CD4-positive, alpha-beta memory T cell (primary cell): ENCODE measurements at places on chromosomes 5 and 9. TPM values are rescaled to one million over a fixed set of nuclear protein-coding genes. Genes with fewer than 3 reads are reported as not detected.

HAVCR1 gene
- polyA plus RNA-seq: 0.91 TPM

ARHGAP26 gene
- 11.9 TPM for polyA plus RNA-seq

COL23A1 gene
- not detected for polyA plus RNA-seq

TIMD4 gene
- polyA plus RNA-seq: 0.54 TPM

AHRR gene
- 0.32 TPM for polyA plus RNA-seq

MACIR gene
- polyA plus RNA-seq: 2.1 TPM

MEIKIN gene
- polyA plus RNA-seq: not detected

AQP3 gene
- polyA plus RNA-seq: 484 TPM

MYORG gene
- 0.09 TPM for polyA plus RNA-seq

KIF27 gene
- polyA plus RNA-seq: 1.5 TPM

CTSV gene
- not detected for polyA plus RNA-seq

SLC6A18 gene
- not detected for polyA plus RNA-seq

SH3RF2 gene
- polyA plus RNA-seq: not detected

ATP6V0E1 gene
- polyA plus RNA-seq: 450 TPM

CDH12 gene
- not detected for polyA plus RNA-seq

RECK gene
- 15.9 TPM for polyA plus RNA-seq

CBY3 gene
- polyA plus RNA-seq: 0.36 TPM

IRX2 gene
- polyA plus RNA-seq: not detected

ENTREP1 gene
- 0.24 TPM for polyA plus RNA-seq

PDE8B gene
- not detected for polyA plus RNA-seq

ARHGEF39 gene
- polyA plus RNA-seq: 1.1 TPM

NUDCD2 gene
- polyA plus RNA-seq: 61.5 TPM

NAA35 gene
- polyA plus RNA-seq: 15.7 TPM

SPINK6 gene
- polyA plus RNA-seq: not detected

TBCA gene
- polyA plus RNA-seq: 200 TPM

STPG3 gene
- not detected for polyA plus RNA-seq

NEURL1B gene
- 0.02 TPM for polyA plus RNA-seq

SLC25A46 gene
- 23.0 TPM for polyA plus RNA-seq

PPP3R2 gene
- not detected for polyA plus RNA-seq

CSF1R gene
- polyA plus RNA-seq: 0.04 TPM

PCDHGB6 gene
- polyA plus RNA-seq: 0.11 TPM

SLC46A2 gene
- not detected for polyA plus RNA-seq
